ENCODE measurements at places on chromosomes 3 and 15.

DNA sequence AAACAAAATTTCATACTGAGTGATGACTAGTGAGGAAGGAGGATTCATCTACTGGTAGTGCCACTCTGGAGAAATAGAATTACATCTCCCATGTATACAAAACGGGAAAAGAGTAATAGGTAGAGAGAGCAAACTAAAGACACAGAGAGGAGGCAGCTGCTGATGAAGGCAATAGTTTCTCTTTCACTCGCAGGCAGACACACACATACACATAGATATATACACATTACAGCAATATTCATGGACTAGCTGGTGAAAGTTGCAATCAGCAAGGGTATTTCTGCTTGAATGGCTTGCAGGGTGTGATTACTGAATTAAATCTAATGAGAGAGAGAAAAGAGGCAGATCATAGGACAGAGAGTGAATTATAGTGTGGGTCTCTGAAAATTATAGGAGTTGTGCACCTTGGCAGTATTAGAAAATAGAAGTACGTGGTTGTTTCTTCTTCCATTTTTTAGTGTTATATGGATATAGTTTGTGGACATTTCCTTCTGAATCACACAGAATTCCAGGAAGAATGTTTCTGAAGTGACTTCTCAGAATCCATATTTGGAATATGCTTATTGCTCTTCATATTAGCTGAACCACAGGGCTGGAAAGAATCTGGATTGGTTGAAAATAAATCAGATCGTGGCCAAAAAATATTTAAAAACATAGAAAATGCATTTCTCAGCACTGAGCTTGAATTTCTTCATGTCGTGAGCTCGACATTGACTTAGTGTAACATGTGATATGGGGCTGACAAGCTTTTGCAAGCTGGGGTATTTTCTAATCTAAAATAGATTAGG, 991.2 kb downstream of the TUSC7 start:
- DNase-seq, result no peak

GRCh38 chr15:56019819-56020486, 26.5 kb upstream of the NEDD4 start:
- DNase-seq, result no peak

DNA sequence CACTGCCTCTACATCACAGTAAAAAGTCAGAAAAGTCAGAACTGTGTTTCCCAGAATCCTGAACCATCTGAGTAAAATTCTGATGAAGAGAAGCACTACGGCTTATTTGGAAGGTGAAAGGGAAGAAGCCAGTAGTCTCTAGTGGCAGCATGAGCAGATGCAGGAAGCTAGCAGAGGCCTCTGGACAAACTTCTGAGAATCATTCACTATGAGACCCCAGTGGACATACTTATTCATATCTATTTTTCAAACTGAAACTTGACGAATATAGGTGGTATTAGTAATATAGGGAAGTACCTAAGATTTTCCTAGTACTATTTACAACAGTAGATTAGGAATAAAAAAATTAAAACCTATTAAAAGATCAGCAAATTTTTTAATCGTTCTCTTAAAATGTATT, 272.8 kb upstream of the TTC14 start:
- no peak for DNase-seq

DNA sequence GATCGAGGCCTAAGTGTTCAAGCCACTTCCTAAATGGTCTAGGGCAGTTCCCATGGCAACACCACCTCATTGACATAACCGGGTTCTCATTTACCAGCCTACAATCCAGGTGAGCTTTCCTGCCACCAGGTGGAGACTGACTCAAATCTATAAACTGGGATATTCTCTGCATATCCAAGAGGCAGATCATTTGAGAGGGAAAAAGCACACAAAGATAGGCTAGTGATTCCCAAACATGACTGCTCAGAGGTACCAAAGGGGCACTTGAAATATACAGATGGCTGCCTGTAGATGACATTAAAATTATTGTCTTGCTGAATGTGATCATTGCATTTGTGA, 141.3 kb upstream of the PROK2 start:
- no peak for DNase-seq

DNA sequence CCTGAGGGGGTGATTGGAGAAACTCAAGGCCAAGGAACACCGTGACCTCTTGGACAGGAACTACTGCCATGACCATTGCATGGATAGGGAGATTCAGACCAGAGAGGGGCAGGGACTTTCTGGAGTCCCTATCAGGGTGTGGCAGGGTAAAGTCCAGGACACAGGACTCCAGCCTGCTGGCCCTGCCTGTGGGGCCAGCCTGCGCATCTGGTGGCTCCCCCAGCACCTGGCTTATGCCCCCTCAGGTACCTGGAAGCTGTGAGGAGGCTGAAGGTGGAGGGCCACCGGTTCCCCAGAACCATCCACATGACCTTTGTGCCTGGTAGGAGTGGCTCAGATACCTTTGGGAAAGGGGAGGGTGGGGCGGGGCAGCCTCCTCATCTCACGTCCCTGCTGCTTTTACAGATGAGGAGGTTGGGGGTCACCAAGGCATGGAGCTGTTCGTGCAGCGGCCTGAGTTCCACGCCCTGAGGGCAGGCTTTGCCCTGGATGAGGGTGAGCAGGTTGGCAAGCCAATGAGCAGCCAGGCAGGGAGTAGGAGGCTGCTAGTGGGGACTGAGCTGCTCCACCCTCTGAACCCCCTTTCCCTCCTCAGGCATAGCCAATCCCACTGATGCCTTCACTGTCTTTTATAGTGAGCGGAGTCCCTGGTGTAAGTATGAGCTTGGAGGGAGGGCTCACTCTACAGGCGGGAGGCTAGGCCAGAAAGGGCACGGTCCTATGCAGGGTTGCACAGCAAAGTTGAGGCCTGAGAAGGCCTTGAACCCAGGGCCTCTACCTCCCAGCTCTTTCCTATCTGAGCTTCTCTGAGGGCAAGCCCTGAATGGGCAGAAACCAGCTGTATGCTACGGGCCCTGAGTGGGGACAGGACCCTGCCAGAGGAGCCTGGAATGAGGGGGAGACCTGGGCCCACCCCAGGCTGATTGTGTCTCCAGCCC, 2.9 kb downstream of the ACY1 start:
- no peak for DNase-seq

GRCh38 chr15:52652984-52653383, 26.2 kb downstream of the ATOSA start:
- no peak for DNase-seq

GRCh38 chr3:124297062-124297980, 305.4 kb upstream of the ROPN1 start:
- DNase-seq, result no peak

- DNase-seq, result no peak
Observed at GRCh38 chr15:95549168-95549738, 781.2 kb upstream of the NR2F2 start.

GRCh38 chr15:98233873-98234272, 273.4 kb downstream of the ARRDC4 start:
- DNase-seq, result no peak

DNA sequence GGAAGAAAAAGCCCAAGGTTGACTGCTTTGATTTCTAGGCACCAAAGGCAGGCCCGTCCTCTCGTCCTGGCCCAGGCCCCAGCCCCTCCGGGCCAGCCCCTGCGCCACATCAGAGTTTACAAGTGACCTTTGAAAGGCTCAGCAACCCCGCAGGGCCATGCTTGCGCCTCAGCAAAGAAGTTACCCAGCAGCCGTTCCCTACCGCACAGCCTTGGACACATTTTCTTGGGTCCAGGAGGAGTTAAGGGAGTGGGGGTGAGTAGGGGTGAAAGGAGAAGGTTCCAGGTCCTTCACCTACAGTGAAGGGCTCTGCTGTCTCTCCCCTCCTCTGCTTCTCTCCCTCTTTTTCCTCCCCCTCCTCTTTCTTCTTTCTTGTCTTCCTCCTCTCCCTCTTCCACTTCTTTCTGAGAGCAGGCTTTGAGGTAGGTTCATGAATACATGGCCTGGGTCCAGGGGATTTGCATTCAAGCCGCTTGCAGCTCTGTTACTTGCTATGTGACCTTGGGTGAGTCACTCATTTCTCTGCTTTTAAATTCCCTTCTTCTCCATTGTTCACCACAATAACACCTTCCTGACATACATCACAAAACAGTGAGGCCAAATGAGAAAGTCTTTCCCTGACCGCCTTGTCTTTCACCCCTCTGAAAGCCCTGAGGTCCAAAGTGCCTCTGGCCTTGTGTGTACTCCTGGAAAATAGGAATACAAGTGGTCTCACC, 223.3 kb upstream of the TPRG1 start:
- no peak for DNase-seq

- no peak for DNase-seq
Observed at GRCh38 chr3:80533553-80533952, 765.8 kb upstream of the ROBO1 start.

GRCh38 chr15:42349186-42349585, 10.1 kb upstream of the CAPN3 start:
- no peak for DNase-seq

GRCh38 chr3:62095756-62096155, 277.6 kb downstream of the FEZF2 start:
- no peak for DNase-seq

DNA sequence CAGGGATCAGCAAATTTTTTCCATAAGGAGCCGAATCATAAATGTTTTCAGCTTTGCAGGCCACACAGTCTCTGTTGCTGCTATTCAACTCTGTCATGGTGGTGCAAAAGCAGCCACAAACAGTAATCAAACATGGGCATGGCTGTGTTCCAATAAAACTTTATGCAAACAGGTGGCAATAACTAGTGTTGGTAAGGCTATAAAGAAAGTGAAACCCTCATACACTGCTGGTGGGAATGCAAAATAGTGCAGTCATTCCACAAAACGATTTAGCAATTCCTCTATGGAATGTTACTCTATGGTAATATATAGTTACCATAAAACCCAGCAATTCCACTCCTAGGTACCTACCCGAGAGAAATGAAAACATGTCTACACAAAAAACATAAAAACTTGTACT, 14.0 kb upstream of the MRPS25 start:
- no peak for DNase-seq

GRCh38 chr15:98402486-98402885, 245.9 kb upstream of the IGF1R start:
- no peak for DNase-seq

DNA sequence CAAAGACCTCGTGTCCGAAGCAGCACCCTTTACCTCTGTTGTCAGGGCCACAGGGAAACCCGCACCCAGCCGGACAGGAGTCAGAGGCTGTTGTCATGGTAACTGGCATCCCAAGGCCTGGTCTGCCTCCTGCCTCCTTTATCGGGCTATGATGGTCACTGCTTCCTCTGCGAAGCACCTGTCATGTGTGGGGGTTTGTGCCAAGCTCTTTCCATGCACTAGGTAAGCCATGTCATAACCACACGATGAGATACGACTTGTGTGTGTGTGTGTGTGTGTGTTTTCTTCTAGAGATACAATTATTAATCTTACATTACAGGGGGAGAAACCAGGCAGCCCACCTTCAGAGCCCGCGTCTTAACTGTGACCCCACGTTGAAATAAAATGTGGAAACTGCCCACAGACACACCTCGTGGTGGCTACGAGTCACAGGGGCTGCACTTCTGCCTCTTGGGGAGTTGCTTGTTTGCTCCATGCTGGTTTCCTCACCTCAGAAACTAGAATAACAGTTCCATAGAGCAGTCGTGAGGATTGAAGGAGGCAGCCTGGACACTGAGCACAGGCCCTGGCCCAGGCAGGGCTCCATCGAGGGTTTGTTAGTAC, 18.0 kb downstream of the ZDHHC19 start:
- no peak for DNase-seq

DNA sequence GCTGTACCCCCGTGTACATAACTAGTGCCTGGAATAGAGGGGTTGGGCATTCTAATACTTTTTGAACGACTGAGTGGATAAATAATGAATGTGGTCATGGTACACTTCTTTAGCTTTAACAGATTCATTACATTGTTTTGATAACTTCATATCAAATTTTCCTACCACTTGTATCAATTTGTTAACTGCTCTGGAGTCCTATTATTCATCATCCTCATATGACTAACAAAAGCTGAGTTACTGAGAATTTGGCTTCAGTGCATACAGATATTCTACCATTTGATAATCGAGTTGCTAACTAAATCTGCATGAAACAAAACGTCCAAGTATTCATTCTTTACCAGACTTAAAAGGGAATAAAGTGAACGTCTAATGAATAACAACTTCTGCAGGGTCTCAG, 31.7 kb downstream of the FRMD5 start:
- no peak for DNase-seq

- no peak for DNase-seq
Observed at GRCh38 chr3:39446444-39446843, 21.0 kb upstream of the MOBP start.

DNA sequence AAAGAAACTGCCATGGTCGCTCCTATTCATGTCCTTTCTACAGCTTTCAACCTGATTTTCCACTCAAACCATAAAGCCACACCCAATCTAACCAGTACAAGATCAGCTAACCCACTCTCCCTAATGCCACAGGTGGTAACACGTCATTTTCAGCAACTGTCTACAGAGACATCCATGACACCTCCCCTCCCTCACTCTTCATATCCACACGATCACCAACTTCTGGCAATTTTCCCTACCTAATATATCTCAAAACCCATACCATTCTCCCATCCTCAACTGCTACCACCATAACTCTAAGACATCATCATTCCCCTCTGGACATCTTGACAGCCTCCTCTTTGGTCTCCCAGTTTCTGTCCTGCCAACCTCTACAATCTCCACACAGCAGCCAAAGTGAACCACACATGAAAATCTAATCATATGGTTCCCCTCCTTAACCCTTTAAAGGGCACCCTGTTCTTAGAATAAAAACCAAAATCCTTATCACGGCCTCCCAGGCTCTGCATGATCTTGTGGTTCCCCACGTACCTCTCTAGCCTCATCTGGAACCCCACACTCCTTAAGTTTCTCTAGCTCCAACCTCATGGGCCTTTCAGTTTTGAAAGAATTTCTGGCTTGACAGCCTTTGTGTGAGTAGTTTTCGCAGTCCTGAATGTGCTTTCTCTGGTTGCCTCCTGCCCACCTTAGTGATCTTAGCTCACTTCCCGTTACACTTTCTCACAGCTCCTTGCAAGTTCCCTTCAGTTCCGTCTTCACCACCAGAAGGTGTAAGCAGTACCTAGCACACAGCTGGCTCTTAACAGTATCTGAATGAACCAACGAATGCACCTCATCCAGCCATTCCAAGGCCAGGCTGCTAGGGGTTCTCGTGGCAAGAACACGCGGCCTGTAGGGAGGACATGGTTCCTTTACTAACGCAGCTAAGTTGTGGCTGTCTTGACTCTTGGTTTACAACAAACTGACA, 33.4 kb downstream of the SPINK8 start:
- DNase-seq, result no peak

GRCh38 chr3:159944781-159945180, 43.9 kb upstream of the IL12A start:
- DNase-seq, result no peak

DNA sequence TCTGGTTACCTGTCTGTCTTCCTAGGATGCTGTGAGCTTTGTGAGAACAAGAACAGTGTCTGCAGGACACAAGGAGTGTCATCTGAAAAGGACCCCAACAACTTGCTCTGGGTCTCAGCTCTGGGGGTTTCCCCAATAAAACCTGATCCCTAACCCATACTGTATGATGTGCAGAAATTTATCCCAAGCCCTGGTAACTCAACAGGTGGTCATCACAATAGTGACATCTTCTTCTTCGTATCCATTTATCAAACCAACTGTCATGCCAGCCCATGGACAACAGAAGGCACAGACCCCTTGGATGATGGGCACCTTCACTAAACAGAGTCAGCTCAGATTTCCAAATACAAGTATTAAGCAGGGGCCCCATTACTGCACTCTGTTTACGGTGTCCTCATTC, 127.5 kb downstream of the UACA start:
- no peak for DNase-seq

GRCh38 chr3:122251428-122251827, 68.0 kb downstream of the CASR start:
- no peak for DNase-seq
